ENCODE measurements at places on chromosomes 1 and 21.

DNA sequence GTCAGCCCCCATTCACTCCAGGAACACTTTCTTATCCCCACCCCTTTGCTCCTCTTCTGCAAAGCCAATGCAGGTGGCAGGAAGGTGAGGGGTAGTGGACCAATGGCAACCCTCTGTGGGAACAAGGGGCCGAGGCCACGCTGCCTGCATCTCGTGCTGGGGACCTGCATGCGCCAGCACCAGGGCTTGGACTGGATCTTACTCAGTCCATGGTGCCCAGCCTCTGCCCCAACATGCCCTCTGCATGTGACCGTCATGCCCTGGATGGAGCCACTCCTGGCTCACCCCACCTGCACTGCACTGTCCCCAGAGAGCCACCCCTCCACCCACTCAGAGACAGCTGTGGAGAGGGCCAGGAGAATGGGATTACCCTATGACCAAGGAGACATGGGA lies 22.2 kb downstream of the CITED4 start:
- DNase-seq = no peak

DNA sequence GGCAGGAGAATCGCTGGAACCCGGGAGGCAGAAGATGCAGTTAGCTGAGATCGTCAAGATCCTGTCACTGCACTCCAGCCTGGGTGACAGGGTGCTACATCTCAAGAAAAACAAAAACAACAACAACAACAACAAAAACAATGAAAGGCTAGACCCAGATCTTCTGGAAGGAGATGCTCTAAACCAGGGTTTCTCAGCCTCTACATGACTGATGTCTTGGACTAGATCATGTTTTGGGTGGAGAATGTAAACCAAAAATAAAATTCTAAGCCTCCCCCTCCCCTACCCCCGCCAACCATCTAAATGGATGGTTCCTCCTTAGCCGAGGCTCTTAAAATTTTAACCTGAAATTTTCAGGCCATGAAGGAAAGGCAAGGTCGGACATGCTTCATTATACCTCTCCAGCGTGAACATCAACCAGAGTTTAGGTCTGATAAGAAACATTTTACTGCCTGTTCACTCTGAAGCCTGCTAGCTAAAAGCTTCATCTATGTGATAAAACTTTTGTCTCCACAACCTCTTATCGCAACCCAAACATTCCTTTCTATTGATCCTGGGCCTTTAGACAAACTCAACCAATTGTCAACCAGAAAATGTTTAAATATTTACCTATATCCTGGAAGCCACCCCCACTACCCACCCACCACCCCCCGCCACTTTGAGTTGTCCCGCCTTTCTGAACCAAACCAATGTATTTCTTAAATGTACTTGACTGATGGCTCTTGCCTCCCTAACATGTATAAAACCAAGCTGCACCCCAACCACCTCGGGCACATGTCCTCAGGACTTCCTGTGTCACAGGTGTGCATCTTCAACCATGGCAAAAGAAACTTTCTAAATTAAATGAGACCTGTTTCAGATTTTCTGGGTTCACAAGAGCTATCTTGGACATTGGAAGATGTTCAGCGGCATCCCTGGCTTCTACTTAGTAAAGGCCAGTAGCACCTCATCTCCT lies 1.9 kb upstream of the CAPN2 start:
- no peak for DNase-seq

GRCh38 chr1:26761217-26761616 lies 26.5 kb upstream of the PIGV start:
- DNase-seq = no peak

DNA sequence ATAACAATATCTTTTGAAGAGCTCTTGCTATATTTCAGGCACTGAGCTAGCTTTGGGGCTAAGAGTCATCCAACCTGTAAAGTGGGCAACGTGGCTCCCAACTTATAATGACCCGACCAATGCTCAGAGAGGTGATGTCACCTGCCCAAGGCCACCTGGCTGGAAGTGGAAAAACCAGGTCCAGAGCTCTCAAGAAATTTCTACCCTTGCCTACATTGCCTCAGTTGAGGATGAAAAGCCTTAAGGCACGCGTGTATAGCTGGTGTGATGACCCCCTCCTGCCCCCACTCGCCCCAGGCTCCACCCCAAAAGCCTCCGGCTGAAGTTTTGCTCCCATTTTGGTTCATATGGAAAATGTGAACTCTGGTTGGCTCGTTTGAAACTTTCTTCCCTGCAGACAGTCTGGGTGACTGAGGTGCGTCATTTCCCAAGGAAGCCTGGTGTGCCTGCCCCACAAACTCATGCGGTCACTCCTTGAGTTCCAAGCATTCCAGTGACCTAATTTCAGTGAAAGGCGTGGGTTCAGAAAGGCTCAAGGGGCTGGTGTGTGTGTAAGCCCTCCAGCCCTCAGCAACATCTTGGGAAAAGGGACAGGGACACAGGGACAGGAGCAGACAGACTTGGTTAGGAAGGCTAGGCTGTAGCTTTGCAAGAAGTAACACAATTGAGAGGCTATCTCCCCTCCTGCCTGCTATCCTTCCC lies 20.5 kb downstream of the HTR1D start:
- peak; percentile 97 for DNase-seq

GRCh38 chr1:2845869-2846268 lies 44.4 kb upstream of the TTC34 start:
- no peak for DNase-seq

GRCh38 chr1:169245706-169246105 lies 121.9 kb downstream of the NME7 start:
- DNase-seq = no peak

DNA sequence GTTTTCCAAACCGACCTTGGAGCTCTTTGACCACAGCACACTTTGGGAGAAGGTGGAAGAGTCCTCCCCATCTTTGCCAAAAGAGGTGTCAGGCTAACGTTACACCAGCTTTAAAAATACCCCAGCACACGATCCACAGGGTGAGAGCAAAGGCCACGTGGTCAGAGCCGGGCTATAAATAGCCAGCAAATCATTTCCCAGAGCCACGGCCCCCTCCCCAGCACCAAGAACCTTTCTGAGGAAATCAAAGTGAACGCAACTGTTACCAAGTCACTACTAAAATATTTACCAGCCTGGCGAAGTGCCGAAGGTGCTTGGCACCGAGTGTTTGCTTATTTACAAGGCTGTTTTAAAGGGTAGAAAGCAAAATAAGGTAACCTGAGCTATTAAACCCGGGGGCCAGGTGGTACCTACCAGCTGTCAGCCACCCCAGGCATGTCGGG lies 72.4 kb downstream of the CASZ1 start:
- DNase-seq = peak; percentile 30

DNA sequence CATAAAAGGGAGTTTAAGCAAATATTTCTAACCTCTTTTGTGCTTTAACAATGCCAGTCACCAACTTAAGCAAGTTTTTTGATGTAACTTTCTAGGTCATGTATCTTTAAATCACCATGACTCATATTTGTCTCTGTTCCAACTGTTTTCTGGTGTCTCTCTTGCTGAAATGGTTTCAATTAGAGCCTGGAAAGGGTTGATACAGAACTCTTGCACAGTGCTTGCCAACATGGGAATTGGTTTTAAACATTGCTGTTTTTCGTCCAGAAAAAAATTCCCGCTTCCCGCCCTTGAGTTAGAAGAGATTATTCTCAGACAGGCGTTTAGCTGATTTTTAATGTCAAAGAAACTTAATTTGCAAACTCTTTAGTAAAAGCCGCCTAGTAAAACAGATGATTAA lies 46.4 kb upstream of the SLC22A15 start:
- peak; percentile 93 for DNase-seq

GRCh38 chr1:168871531-168871930 lies 142.5 kb upstream of the DPT start:
- DNase-seq = no peak
